Gastroesophageal sphincter (tissue), 4 donors: ENCODE measurements at places on chromosomes 2 and 18.

DNA sequence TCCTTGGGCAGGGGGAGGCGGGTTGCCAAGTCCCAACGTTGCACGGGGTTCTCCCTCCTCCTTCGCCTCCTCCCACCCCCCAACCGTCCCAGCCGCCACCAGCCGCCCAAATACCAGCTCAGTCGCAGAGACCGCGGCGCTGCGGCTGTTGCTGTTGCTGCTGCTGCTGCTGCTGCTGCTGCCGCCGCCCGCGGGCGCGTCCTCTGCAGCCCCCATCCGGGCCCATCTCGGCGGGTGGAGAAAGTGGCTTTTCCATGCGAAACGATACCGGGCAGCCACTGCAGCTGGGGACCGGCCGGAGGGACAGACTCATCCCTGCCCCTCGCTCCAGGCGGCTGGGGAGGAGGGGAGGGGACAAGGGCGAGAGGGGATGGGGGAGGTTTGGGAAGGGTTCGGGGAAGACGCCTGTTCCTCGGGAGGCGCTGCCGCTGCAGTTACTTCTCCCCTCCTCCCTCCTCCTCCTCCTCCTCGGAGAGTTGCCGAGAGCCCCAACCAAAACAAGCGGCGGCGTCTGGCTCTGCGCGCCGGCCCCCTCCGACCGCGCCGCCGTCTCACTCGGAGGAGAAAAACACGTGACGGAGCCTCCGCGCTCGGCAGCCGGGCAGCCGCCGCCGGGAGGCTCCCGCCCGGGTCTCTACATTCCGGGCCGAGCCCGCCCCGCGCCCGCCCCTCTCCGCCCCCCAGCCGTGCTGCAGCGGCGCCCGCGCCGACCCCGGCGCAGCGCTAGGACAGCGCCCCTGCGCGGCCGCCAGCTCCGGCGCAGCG, at the start of gene IRS1:
IRS1 (minus strand) TSS at position 610 of the 765 bp plus-strand sequence. CDS start 1,082 bp downstream, outside the sequence.
- ATAC-seq: peak; percentile 78

DNA sequence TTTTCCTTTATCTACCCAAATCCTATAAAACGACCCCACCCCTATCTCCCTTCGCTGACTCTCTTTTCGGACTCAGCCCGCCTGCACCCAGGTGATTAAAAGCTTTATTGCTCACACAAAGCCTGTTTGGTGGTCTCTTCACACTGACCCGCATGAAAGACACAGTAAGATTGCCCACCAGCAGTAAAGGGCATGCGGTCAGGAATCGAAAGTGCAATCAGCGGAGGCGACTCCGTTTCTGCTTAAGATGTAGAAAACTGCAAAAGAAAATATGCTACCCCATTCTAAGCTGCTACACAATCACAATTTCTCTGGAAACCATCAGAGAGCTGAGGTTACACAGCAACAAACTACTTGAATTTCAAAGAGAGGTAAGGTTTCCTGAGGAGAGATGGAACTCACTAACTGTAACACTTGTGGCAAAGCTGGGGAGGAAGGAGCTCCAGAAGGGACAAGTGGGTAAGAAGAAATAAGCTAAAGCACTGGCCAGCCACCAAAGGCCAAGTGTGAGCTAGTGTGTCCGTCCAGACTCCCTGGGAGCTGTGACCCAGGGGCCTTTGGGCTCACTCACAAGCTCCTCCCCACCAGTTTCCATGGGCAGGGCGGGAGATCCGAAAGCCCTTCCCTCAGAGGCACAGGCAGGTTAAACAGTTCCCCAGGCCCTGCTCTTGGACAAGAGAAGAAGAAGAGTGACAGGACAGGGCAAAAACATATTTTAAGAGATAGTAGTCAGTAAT, 72.8 kb upstream of the TGFA start:
- no peak for ATAC-seq

GRCh38 chr2:229642371-229642770, 72.0 kb downstream of the DNER start:
- ATAC-seq: no peak

- no peak for ATAC-seq
Observed at GRCh38 chr2:128187032-128187654, 96.1 kb downstream of the UGGT1 start.

DNA sequence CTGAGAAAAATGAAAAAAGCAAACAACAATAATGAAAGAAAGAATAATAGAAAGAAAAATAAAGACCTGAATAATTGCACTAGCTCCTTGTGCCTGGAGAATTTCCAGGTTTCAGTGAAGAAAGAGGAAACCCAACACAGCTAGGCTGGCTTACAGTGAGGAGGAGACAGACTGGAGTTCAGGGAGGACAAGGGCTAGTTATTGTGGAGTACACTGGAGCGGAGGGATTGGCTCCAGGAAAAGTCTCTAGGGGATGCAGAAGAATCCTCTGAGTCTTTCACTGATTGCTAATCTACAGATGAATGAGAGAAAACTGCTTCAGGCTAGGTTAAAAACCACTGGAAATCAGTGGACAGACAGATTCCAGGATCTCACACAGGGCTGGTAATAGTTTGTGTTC, 163.6 kb upstream of the RBMS1 start:
- ATAC-seq: no peak

- ATAC-seq: peak; percentile 80
Observed at GRCh38 chr2:218399391-218400166, at the start of gene CTDSP1. Gene CTDSP1, plus strand, starts transcription at chr2:218399868. Its CDS starts 223 bp downstream, at chr2:218400091.

GRCh38 chr2:158232476-158232875, 130.8 kb downstream of the UPP2 start:
- no peak for ATAC-seq
